ENCODE measurements at places on chromosomes 12 and 14. TPM values are rescaled to one million over a fixed set of nuclear protein-coding genes. Genes with fewer than 3 reads are reported as not detected.

Gene TMEM30B
- 9.9 TPM for polyA plus RNA-seq

Gene VASH1
- 13.6 TPM for polyA plus RNA-seq

Gene SERPINA1
- polyA plus RNA-seq: 3.5 TPM

Gene PMEL
- polyA plus RNA-seq: 0.64 TPM

Gene SLC8A3
- not detected for polyA plus RNA-seq

Gene KRT86
- polyA plus RNA-seq: 3.2 TPM

Gene FOXN4
- polyA plus RNA-seq: not detected

Gene ANO2
- polyA plus RNA-seq: not detected

Gene IL22
- polyA plus RNA-seq: not detected

Gene SAMD15
- 0.36 TPM for polyA plus RNA-seq

Gene WDHD1
- polyA plus RNA-seq: 0.25 TPM

Gene CD4
- polyA plus RNA-seq: 14.3 TPM

Gene FSCB
- not detected for polyA plus RNA-seq

DNA sequence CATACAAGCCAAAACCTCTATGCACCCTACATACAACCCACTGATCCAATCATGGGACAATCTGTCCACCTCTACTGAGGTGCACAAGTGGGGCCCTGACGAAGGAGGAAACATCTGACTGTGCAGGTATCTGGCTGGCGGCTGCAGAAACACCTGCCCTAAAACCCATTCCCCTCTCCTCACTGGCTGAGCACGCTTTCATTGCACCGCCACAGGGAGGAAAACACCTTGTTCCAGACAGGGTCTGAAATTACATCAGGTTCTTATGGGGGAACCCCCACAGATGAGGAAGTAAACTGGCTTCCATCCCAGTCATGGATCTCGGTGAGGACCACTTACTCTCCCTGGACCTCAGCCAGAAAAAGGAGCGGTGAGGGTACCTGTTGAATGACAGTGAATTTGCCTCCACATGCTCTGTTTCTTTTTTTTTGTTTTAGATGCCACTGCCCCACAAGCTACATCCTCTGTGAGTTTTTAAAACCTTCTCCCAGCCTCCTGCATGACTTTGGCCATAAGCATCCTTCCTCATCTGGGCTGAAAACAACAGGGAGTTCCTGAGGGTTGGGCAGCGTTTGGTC lies 23.8 kb upstream of the DGLUCY start:
- DNase-seq: no peak

GRCh38 chr12:113476176-113476986 lies 4.7 kb upstream of the LHX5 start:
- DNase-seq: no peak

DNA sequence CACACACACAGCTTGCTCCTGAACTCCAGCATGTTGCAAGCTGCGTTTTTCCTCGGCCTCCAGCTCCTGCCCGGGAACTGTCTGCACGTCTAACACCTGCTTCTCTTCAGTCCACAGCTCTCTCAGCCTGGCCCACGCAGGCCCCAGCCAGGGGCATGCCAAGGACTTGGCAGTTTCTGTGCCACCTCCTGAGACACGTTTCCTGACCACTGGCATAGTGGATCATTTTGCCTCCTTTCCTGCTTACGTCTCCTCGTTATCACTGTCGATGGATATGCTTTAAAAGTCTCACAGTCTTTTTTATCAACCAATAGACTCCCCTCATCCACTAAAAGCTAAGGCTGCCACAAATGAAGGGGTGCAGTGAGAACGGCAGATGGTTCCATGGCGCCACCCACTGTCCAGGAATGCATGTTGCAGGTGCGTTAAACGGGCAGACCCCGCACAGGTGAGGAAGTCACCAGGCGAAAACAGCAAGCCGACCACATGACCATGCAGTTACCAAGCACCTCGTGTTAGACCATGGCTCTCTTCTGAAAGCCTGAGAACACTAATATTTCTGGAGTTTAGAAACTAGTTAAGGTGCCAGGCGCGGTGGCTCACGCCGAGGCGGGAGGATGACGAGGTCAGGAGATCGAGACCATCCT lies 14.7 kb upstream of the TEAD4 start:
- no peak for DNase-seq

- DNase-seq: no peak
These were observed 113.0 kb downstream of the TBC1D30 start for GRCh38 chr12:64937452-64937851.

GRCh38 chr12:20370014-20370386 lies 1.7 kb downstream of the PDE3A start:
- DNase-seq: peak; percentile 51

- no peak for DNase-seq
These were observed 176.2 kb upstream of the NOVA1 start for GRCh38 chr14:26773906-26774593.

- no peak for DNase-seq
These were observed 26.3 kb downstream of the RXYLT1 start for GRCh38 chr12:63805704-63806672.

GRCh38 chr14:29838752-29839151 lies 88.9 kb downstream of the PRKD1 start:
- no peak for DNase-seq

GRCh38 chr12:57934819-57935218 lies 6.5 kb upstream of the ATP23 start:
- no peak for DNase-seq

- no peak for DNase-seq
These were observed 112.9 kb downstream of the C12orf42 start for GRCh38 chr12:103382736-103383346.

GRCh38 chr14:105176513-105176912 lies 4.6 kb downstream of the NUDT14 start:
- no peak for DNase-seq

GRCh38 chr12:105420659-105421240 lies 90.3 kb downstream of the C12orf75 start:
- DNase-seq: peak; percentile 87

DNA sequence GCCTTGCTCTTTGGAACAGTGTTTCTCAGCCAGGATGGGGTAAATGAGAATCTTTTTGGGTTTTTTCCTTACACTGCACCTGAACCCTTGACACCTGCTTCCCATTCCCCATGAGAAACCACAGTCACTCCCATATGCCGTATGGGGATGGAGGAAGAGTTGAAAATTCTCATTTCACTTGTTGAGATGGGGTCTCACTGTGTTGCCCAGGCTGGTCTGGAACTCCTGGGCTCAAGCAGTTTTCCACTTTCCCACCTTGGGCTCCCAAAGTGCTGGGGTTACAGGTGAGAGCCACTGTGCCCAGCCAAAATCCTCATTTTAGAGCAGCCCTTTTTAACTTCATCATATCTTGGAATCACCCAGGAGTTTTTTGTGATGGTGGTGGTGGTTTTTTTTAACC lies 3.7 kb downstream of the MVK start:
- DNase-seq: no peak

DNA sequence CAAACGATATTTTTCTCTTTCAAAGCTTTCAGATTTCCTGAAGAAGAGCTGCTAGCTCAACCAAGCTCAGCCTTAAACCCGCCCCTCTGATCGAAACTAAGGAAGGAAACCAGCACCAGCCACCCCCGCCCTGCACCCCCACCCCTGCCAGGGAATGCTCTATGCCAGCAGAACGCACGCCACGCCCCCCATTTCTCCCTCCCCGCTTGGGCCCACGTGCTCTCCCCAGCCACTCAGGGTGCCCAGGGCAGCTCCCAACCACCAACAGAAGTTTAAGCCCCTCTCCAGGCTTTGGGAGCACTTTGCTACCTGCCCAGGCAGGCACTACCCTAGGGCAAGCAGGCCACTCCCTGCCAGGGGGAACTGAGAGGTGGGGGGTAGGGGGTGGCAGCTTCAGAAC lies 18.8 kb upstream of the KRT78 start:
- peak; percentile 86 for DNase-seq

- DNase-seq: no peak
These were observed 38.6 kb downstream of the TBC1D15 start for GRCh38 chr12:71878208-71878607.

- no peak for DNase-seq
These were observed 130.2 kb downstream of the TSHR start for GRCh38 chr14:81085596-81085995.

- DNase-seq: peak; percentile 89
These were observed 672 bp upstream of the ESR2 start for GRCh38 chr14:64294672-64295413.

DNA sequence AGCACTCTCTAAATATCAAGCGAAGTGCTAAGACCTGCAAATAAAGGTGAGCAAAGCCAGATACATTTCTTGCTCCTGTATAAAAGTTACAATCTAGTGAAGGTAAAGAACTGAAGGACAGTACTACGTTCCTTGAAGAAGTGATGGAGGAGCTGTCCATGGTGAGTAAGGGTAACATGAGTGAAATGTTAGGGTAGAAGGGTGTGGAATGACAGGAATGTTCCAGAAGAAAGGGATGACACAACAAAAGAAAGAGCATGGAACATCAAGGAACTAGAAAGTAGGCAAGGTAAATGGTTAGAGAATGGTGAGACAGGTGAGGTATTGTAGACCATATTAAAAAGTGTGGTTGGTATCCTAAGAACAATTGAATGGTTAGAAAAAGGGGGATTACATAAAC lies 272.4 kb downstream of the ACSS3 start:
- no peak for DNase-seq

GRCh38 chr12:105725054-105725453 lies 394.6 kb downstream of the C12orf75 start:
- no peak for DNase-seq

DNA sequence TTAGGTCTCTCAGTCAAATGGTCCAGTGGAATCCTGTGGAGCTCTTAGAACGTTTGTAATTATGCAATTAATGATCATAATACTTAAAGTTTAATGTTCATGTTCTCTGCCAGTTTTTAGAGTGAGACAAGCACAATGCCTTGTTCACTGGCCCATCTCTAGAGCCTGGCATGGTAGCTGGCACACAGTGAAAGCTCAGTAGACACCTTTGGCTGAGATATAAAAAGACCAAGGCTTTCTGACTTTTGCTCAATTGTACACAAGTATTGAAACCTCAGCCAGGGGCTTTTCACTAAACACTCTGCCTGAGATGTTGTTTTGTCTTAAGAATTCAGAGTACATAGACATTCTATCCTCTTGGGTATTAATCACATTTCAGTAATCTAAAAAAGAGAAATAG lies 241.8 kb upstream of the ATP2B1 start:
- no peak for DNase-seq

DNA sequence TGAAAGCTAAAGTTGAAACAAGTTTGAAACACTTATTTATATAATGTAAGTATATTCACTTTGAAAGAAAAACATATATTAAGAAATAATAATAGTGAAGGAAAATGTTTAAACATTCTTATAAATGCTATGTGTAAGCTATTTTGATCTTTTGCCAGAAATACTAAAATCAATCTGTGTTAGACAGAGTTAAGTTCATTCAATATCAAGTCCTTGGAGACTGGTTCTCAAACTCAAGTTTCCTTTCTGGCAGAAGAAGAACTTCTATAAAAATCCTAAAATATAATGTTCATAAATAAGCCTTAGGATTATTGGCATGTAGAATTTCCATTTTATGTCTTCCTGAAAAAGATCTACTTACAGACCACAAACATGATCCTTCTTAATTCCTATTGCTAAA lies 45.3 kb downstream of the TAOK3 start:
- no peak for DNase-seq

DNA sequence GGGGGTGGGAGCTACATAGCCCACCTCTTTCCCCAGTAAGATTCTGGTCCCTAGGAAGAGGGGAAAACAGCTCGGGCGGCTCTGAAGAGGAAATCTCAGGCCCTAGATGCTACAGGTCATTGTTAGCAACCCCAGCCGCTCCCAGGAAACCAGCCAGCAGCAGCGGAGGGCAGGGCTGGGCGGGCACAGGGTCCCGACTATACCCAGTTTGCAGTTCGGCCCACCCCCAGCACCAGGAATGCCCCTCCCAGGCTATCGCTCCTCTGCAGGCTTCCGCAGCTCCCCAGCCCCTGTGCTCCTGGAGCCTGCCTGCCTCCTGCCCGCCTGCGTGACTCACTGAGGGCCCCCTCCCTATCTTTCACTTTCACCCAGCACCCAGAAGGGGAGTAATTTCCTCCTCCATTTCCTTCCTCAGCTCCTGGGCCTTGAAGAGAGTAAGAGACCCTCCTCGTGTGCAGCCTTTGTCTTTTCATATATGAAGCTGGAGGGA lies 27.2 kb upstream of the PNMA1 start:
- DNase-seq: peak; percentile 86

GRCh38 chr14:55221968-55222367 lies 30.6 kb upstream of the DLGAP5 start:
- DNase-seq: no peak
